ENCODE measurements at places on chromosomes 2 and 18.

DNA sequence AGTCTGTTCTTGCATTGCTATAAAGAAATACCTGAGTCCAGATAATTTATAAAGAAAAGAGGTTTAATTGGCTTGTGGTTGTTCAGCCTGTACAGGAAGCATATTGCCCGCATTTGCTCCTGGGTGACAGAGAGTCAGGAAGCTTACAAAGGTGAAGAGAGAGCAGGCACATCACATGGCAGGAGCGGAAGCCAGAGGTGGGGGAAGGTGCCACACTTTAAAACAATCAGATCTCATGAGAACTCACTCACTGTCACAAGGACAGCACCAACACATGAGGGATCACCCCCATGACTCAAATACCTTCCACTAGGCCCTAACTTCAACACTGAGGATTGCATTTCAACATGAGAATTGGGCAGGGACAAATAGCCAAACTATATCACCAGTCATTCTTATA lies 124.8 kb upstream of the COL5A2 start:
- no peak for DNase-seq

DNA sequence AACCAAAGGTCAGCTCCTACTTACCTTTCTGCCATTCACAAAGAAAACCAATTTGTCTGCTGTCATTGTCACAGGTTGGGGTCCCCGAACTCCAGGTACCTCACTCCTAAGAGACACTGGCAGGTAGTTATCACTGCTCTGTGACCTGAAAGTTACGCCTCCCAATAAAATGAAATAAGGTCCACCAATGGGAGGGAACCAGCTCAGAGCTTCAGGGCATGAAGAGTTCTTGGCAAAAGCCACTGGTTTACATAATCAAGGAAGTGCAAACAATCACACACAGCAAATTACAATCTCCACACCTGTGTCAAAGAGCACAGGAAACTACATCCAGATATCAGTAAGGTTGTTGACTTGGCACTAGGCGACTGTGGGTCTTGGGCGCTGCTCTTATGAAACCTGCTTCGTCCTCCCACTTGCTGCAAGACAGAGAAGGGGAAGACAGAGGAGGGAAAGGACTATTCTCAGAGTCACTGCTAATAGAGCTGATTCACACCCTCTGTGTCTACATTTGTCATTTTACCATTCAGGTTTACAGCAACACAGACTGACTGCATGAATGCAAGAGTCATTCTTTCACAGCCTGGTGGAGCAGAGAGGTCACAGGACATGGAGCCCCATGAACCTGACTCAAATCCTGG lies at the start of gene XDH:
XDH (minus strand) TSS at position 142 of the 641 bp plus-strand sequence; CDS start at position 66, 76 bp downstream.
- no peak for DNase-seq

- DNase-seq = no peak
These were observed 136.9 kb downstream of the COMMD1 start for GRCh38 chr2:62042400-62042799.

- no peak for DNase-seq
These were observed 34.0 kb downstream of the UXS1 start for GRCh38 chr2:106159866-106160785.

DNA sequence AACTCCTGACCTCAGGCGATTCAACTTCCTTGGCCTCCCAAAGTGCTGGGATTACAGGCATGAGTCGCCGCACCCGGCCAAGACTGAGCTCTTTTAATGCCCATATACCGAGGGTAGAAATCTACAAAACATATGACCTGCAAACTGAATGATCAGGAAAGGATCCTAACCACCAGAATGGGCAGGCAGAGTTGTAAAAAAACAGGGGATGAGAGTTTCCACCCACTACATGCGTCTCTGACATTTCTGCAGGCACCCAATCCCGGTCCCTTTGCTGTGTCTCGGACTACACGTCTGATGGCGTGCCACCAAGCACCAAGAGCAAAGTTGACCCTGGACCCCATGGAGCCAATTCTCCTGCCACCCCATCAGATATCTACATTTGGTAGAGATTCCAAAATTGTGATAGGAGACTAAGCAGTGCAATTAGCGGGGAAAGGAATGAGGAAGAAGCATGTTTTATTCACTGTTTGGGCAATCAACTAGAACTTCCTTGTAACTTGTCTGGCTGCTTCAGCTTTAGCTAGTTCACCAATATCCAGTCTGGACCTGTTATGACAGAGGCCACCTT lies 74.1 kb downstream of the ATP8B1 start:
- no peak for DNase-seq
